ENCODE measurements at places on chromosomes 1 and 21. TPM values are rescaled to one million over a fixed set of nuclear protein-coding genes. Genes with fewer than 3 reads are reported as not detected.

DNA sequence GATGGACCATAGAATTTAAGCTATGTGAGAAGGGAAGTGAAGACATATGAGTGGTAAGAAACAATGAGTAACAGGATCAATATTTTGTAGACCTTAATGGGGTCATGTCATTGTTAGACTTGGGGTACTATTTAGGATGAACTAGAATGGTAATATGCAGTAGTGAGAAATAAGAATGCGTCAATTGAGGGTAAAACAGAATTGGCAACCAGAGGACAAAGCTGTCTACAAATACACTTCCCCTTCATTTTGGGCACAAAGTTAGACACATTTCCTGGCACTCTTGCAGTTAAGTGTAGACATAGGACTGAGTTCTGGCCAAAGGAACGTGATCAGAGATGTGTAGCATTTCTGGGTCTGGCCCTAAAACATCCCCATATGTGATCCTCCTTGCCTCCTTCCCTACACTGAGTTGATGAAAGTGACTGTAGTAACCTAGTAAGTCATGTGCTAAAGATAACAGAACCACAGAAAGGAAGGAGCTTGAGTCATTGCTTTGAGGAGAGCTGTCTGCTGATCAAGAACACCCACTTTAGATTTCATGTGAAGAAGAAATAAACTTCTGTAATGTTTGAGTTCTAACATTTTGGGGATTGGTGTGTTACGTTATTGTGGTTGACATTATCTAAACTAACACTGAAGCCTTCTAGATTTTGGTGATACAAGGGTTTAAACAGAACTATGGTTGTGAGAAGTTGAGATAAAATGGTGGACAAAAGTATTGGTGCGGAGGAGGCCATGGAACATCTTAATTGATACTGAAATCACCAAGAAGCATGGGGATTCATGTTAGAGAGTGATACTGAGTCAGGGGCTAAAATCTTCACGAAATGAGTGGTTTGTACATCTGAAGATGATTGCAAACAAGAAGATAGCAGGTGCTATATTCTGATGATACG lies 41.7 kb downstream of the CD55 start:
- no peaks in the 10 kb centered on the region for H3K4me1 ChIP-seq
- H3K27me3 ChIP-seq = no peaks in the 10 kb centered on the region
- H3K36me3 ChIP-seq = 0 out of 2 replicates have a peak, but pooled peaks cover 4% of the 10 kb centered on the region
- DNase-seq = no peak

- no peaks in the 10 kb centered on the region for H3K4me1 ChIP-seq
- H3K27ac ChIP-seq = no peak overlapping the region
- no peaks in the 10 kb centered on the region for H3K27me3 ChIP-seq
- H3K4me3 ChIP-seq = no peak overlapping the region
- peaks cover 43% of the 10 kb centered on the region for H3K36me3 ChIP-seq
Measured at GRCh38 chr1:55088413-55088812, 49.1 kb downstream of the PCSK9 start.

GRCh38 chr1:80961464-80962190 lies 839.1 kb upstream of the ADGRL2 start:
- no peaks in the 10 kb centered on the region for H3K36me3 ChIP-seq
- no peak overlapping the region for H3K27ac ChIP-seq
- no peak overlapping the region for H3K4me3 ChIP-seq
- no peaks in the 10 kb centered on the region for H3K4me1 ChIP-seq

DNA sequence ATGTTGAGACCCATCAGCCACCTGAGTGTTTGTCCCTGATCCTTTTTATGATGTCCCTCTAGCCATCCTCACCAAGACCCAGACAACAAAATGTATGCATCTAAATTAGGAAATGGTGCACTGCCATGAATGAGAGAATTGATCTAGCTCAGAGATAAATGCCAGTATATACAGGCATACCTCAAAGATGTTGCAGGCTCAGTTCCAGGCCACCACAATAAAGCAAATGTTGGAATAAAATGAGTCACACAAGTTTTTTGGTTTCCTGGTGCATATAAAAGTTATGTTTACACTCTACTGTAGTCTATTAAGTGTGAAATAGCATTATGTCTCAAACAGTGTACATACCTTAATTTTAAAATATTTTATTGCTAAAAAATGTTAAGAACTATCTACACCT lies 63.9 kb downstream of the CHIA start:
- no peaks in the 10 kb centered on the region for H3K4me1 ChIP-seq
- H3K27me3 ChIP-seq = no peaks in the 10 kb centered on the region
- H3K36me3 ChIP-seq = no peaks in the 10 kb centered on the region
- no peak for DNase-seq
- no peak overlapping the region for H3K4me3 ChIP-seq
- no peak overlapping the region for H3K27ac ChIP-seq

- H3K27ac ChIP-seq = no peak overlapping the region
- no peak overlapping the region for H3K4me3 ChIP-seq
- no peak for DNase-seq
- no peaks in the 10 kb centered on the region for H3K27me3 ChIP-seq
Measured at GRCh38 chr1:75426688-75427087, 184.2 kb downstream of the SLC44A5 start.

GRCh38 chr1:159421821-159422220 lies 10.2 kb upstream of the OR10J4 start:
- DNase-seq = no peak
- no peak overlapping the region for H3K4me3 ChIP-seq
- no peaks in the 10 kb centered on the region for H3K27me3 ChIP-seq
- H3K4me1 ChIP-seq = no peaks in the 10 kb centered on the region
- no peak overlapping the region for H3K27ac ChIP-seq

GRCh38 chr1:11942280-11942679 lies 7.8 kb downstream of the PLOD1 start:
- H3K27ac ChIP-seq = peak overlapping the region; percentile 31
- no peaks in the 10 kb centered on the region for H3K27me3 ChIP-seq
- peaks cover 60% of the 10 kb centered on the region for H3K4me1 ChIP-seq
- no peak for DNase-seq

The ALX3 gene
- total RNA-seq = not detected

The DNALI1 gene
- total RNA-seq = 0.64 TPM

The HSD3B1 gene
- not detected for total RNA-seq

The GALE gene
- total RNA-seq = 114 TPM

The CFHR4 gene
- not detected for total RNA-seq

The LYSMD1 gene
- 5.0 TPM for total RNA-seq
